Activated CD4-positive, alpha-beta T cell treated with anti-CD3 and anti-CD28 coated beads for 4 hours (primary cell): ENCODE measurements at places on chromosomes 5 and 9.

- no peak for DNase-seq
Observed at GRCh38 chr5:110441035-110441434, 285.4 kb downstream of the TMEM232 start.

- no peak for DNase-seq
Observed at GRCh38 chr5:67588389-67588788, 391.8 kb upstream of the CD180 start.

GRCh38 chr5:107469485-107470294, 201.0 kb downstream of the EFNA5 start:
- no peak for DNase-seq

- DNase-seq = no peak
Observed at GRCh38 chr5:83374547-83374946, 97.0 kb upstream of the VCAN start.

DNA sequence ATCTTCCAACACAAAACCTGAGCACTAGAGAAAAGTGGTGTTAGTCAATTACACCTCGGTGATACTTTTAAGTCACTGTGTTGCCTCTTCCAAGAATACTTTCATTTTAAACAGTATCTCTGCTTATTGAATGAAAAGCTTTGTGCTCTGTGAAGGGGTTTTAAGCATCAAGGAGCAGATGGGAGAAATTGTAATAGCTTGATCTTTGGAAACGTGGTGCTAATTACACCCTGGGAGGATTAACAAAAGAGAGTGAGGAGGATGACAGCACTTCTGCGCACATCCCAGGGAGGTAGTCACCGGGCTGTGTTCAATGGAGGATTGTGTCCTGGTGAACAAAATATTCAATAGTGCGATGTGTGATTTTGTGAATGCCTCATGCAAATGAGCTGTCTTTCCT, 477.4 kb upstream of the ADAMTS16 start:
- no peak for DNase-seq

GRCh38 chr5:4571248-4571948, 568.7 kb upstream of the ADAMTS16 start:
- no peak for DNase-seq

- no peak for DNase-seq
Observed at GRCh38 chr5:135193213-135194125, 159.4 kb upstream of the PITX1 start.

- DNase-seq = no peak
Observed at GRCh38 chr9:126925876-126926275, 11.3 kb downstream of the RALGPS1 start.

DNA sequence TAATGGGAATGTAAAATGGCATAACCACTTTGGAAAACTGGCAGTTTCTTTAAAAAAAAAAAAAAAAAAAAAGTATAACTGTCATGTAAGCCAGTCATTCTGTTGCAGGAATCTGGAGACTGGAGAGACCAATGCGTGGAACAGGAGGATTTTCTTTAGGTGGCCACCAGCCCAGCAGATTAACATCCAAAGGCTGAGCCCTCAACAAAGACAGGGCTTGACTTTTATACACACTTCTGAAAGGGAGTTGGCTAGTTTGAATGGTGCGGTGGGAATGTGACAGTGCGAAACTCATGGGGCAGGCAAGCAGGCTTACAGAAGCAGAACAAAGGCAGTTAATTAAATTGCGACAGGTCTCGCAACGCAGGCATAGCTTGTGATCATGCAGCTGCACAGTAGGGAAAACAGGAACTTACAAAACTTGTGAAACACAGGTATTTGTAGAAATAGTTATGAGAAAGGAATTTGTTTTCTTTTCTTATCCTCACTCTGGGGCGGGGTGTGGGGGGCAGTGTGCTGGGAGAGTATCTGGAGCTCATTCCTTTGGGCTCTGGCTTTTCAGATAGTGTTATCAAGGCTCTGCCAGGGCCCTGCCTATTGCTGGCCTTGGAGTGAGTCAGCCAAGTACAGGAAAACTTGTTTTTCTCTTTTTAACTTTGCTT, 12.0 kb downstream of the UIMC1 start:
- no peak for DNase-seq

GRCh38 chr5:147557876-147558745, 48.2 kb upstream of the DPYSL3 start:
- no peak for DNase-seq

- no peak for DNase-seq
Observed at GRCh38 chr5:139669662-139670368, 21.7 kb downstream of the CXXC5 start.

DNA sequence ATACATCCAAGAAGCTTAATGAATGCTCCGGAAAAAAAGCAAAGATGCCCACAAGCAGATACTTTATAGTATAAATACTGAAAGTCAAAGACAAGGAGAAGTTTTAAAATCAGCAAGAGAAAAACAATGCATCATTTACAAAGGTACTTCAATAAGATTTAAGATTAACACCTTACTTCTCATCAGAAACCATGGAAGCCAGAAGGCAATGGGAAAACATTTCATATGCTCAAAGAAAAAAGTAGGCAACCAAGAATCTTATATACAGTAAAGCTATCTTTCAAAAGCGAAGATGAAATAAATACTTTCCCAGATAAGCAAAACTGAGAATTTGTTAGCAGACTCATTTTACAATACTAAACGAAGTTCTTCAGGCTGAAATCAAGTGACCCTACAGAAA, 51.1 kb downstream of the ABHD17B start:
- DNase-seq = no peak

DNA sequence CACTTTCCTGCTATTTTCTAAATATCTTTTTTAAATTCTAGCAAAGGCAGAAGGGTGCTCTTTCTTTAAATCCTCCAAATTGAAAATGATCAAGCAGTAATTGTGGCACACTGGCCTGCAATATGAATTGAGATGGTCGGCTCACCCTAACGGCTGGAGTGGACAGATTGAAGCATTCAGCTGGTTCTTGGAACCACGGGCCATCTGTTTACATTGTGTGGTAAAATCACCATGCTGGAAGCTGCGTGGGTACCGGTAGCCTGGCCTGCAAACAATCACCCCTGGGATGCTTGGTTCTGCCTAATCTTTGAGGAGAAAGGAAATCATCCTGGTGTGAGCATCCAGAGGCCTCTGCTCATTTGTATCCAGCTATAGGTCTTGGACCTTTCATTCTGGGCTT, 289.3 kb downstream of the ZNF608 start:
- DNase-seq = no peak

- DNase-seq = no peak
Observed at GRCh38 chr5:111743988-111744387, 13.0 kb downstream of the NREP start.

- no peak for DNase-seq
Observed at GRCh38 chr5:72523960-72524582, 16.9 kb upstream of the ZNF366 start.

DNA sequence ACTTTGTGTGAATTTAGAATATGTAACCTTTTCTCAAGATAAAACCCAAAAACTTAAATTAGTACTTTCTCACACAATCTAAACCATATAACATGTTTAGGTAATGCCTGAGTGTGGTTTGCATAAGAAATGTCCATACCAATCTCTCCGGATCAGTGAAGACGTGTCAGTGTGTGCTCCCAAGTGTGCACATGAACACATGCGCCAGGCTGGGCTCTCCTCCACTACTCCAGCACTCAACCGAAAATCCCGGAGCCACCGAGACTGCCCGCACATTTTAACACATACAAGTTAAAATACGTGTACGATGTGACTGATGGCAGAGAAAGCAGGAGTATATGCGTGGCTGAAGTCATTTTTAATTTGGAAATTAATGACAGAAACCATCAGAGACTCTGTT, 658.4 kb downstream of the EFNA5 start:
- no peak for DNase-seq

- no peak for DNase-seq
Observed at GRCh38 chr5:103234239-103234975, 24.2 kb upstream of the MACIR start.

GRCh38 chr5:73938938-73939320, 312.9 kb downstream of the ARHGEF28 start:
- DNase-seq = no peak

GRCh38 chr5:150035139-150035895, 34.8 kb downstream of the HMGXB3 start:
- DNase-seq = no peak

- DNase-seq = no peak
Observed at GRCh38 chr5:14807471-14807870, 64.1 kb downstream of the ANKH start.

DNA sequence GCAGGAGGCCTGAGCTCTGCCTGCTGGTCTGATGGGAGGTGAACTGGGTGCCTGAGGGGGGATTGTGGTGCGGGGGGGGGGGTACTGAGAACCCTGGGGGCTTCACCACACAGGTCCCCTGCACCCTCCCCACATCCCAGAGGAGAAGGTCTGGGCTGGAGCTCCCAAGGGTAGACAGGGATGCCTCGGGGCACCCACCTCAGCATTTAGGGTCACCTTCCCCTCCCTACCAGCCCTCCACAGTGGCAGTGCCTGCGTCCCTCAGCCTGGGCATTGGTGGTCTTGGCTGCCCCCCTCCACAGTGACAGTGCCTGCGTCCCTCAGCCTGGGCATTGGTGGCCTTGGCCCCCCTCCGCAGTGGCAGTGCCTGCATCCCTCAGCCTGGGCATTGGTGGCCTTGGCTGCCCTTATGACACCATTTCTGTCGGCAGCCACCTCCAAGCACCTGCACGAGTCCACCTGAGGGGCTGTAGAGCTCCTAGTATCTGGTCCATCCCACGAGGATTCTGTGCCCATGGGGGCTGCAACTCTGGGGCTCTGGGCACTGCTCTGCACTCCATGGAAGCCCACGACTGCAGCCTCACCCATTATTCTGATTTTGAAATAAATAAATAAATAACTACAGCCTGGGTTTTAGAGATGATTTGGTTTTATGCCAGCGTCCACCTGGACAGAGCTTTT, 21.5 kb downstream of the NKD2 start:
- no peak for DNase-seq

DNA sequence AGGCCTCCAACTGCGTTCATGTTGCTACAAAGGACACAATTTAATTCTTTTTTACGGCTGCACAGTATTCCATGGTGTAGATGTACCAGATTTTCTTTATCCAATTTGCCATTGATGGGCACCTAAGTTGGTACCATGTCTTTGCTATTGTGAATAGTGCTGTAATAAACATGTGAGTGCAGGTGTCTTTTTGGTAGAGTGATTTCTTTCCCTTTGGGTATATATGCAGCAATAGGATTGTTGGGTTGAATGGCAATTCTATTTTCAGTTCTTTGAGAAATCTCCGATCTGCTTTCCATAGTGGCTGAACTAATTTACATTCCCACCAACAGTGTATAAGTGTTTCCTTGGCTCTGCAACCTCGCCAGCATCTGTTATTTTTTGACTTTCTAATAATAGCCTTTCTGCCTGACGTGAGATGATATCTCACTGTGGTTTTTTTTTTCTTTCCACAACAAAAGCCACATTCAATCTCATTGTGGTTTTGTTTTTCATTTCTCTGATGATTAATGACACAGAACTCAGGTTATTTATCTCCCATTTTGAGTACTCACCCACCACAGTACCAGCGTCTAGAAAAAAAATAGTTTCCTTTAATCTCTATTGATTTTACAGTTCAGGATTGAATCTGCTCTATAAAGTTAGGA, 21.9 kb downstream of the ARRDC3 start:
- no peak for DNase-seq

DNA sequence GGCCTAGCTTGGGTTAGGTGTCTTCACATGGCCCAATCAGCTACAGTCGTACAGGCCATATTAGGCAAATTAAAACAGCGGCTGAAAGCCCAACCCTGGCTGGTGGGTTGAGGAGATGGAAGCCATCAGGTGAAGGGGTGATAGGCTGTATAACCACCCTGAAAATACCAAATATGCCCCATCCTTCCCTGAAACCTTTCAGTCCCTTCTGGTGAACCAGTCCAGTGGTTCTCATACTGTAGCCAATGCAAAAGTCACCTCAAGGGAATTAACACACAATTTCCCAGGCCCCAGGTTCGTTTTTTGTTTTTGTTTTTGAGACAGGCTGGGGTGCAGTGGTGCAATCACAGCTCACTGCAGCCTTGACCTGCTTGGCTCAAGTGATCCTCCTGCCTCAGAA, 19.8 kb upstream of the KCNV2 start:
- no peak for DNase-seq

DNA sequence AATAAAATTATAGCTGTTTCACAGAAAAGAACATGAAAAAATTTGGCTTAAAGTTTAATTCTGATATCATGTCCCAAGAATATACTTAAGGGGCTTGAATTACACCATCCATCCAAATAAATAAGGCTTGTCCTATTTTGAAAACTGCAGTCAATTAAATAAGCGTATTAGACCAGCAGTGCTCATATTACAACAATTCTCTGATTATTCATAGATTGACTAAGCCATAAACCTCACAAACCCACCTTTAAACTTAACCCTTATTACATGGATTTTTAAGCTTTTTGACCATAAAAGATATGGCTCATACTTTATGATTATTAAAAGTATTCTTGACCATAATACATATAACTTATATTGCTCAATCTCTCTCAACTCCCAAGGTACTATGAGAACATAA, 127.9 kb downstream of the ELAVL2 start:
- DNase-seq = no peak

- no peak for DNase-seq
Observed at GRCh38 chr9:98379572-98379971, 124.1 kb upstream of the TBC1D2 start.

GRCh38 chr5:79008362-79008761, 23.3 kb upstream of the ARSB start:
- DNase-seq = no peak

- no peak for DNase-seq
Observed at GRCh38 chr5:94086194-94086593, 344.8 kb upstream of the POU5F2 start.

GRCh38 chr5:2374703-2375102, 376.8 kb downstream of the IRX2 start:
- no peak for DNase-seq

DNA sequence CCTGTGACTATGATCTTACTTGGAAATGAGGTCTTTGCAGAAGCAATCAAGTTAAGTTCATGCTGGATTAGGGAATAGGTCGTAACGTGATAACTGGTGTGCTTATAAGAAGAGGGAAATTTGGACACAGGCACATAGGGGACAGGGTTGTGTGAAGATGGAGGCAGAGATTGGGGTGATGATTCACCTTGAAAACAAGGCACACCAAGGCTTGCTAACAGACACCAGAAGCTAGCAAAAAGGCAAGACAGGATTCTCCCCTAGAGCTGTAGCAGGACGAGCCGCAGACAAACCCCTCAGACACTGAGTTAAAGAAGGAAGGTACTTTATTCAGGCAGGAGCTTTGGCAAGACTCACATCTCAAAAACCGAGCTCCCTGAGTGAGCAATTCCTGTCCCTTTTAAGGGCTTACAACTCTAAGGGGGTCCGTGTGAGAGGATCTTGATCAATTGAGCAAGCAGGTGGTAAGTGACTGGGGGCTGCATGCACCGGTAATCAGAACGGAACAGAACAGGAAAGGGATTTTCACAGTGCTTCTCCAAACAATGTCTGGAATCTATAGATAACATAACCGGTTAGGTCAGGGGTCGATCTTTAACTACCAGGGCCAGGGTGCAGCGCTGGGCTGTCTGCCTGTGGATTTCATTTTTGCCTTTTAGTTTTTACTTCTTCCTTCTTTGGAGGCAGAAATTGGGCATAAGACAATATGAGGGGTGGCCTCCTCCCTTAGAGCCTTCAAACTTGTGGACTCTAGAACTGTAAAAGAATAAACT, 57.5 kb upstream of the S1PR3 start:
- DNase-seq = no peak
